Activated naive CD4-positive, alpha-beta T cell (primary cell): ENCODE measurements at places on chromosomes 13 and 19.

DNA sequence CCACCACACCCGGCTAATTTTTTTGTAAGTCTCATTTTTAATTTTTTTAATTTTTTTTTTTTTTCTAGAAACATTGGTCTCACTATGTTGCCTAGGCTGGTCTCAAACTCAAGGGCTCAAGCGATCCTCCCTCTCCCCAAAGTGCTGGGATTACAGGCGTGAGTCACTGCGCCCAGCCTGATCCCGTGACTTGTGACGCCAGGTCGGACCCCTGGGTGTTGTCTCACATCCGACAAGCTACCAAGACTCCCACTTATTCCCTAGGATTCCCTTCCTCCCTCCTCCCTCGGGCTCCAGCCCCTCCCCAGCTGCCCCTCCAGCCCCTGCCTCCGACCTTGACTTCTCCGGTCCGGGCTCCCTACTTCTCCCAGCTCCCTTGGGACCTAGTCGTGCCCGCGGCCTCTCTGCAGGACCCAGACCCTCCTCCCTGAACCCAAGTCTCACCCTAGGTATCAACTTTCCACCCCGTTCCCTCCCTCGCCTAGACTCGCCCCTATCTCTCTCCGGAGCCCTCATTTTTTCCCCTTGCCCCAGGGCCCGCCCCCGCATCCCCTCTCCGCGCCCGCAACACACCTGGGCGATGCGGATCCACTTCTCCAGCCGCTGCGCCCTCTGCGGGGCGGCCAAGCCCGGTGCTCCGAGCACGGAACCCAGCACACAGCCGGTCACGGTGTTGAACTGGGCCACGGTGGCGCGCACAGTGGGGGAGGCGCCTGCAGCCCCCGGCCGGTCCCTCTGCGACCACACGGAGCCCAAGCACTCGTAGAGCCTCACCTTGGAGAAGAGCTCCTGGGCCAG, 13.1 kb downstream of the RGL3 start:
- no peak for DNase-seq

DNA sequence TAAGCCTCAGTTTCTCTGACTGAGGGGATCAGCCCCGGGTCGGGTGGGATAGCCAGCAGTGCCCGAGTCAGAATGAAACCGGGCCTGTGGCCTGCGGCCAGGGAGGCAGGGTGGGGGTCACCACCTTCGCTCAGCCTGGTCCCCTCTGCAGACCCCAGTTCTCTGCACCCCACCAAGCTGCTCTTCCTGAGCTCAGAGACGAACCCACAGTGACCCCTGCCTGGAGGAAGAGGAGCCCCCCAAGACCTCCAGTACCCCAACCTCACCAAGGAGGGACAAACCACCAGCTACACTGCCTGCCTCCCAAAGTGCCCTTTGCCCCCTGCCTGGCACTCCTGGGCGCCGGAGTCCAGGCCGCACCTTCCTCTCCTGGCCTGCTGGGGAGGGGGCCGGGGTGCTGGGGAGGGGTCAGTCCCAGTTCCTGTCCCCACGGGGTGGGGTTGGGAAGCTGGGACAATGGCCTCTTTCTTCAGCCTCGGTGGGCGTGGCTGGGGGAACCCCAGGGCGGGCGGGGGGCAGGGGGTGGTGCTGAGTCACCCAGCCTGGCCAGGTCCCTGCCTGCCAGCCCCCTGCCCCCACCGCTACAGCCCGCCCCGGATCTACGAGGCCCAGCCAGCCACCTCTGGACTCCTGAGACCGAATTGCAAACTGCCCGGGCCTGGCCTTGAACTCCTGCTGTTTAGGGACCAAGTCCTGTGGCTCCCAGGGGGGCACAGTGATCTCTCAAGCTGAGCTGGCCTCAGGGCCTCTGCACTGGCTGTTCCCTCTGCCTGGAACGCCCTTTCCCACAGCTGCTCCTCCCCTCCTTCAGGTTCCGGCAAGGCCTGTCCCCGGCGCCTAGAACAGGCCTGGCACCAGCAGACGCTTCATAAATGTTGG, 14.3 kb downstream of the ZBTB7A start:
- DNase-seq: no peak

DNA sequence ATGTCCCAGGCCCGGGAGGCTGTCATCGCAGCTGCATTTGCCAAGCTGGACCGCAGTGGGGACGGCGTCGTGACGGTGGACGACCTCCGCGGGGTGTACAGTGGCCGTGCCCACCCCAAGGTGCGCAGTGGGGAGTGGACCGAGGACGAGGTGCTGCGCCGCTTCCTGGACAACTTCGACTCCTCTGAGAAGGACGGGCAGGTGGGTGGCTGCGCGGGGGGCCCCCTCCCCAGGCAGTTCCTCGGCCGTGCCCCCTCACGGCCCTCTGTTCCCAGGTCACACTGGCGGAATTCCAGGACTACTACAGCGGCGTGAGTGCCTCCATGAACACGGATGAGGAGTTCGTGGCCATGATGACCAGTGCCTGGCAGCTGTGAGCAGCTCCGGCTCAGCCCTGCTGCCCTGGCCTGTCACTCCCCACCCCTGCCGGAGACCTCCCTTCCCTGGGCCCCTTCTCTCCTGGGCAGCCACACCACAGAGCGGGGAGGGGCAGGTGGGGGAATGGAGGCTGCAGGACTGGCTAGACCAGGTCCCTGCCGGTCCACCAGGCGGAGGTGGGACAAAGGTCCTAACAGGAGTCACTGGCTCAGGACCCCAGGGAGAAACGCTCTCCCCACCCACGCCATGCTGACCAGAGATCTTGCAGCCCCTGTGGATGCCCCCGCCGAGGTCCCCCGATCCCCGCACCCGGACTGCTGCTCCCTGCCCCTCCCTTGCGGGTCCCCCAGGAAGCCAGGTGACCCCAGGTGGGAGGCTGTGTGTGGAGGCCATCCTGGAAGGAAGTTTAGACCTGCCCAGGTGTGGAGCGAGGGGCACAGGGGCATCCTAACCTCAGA, 1.1 kb downstream of the CAPS start:
- DNase-seq: no peak

DNA sequence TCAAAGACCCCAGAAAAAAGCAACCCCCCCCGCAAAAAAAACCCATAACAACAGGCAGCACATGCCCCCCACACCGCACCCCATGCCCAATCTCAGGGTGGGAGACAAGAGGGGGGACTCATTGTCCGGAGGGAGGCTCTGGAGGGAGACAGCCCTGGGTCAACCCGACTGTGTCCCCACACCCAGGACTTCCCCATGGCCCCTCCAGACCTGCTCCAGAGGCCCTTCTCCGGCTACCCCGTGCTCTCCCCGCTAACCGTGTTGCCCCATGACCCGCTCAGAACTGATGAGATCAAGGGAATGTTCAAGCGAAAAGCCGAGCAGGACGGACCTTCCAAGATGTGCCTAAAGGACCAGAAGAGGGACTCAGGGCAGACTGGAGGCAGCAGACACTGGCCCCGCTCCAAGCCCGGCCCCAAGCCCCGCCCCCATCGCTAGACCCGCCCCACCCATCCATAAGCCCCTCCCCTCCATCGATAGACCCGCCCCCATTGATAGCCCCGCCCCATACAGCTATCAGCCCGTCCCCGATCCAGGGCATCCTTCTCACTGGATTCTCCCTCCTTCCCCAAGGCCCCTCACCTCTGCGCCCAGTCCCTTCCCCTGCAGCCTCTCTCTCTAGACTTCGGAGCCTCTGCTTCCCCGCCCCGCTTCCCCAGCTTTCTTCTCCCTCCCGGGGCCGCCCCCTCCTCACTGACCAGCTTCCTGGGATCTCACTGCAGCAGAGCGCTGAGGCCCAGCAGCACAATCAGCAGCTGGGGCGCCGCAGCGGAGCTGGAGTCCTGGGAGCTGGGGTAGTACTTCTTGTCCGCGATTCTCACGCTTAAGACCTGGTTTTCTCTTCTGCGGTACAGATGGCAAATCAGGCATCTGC, 2.2 kb downstream of the BST2 start:
- peak; percentile 46 for DNase-seq

GRCh38 chr13:100573121-100573520, 15.5 kb downstream of the GGACT start:
- peak; percentile 35 for DNase-seq
